ENCODE measurements at places on chromosomes 5 and 9.

DNA sequence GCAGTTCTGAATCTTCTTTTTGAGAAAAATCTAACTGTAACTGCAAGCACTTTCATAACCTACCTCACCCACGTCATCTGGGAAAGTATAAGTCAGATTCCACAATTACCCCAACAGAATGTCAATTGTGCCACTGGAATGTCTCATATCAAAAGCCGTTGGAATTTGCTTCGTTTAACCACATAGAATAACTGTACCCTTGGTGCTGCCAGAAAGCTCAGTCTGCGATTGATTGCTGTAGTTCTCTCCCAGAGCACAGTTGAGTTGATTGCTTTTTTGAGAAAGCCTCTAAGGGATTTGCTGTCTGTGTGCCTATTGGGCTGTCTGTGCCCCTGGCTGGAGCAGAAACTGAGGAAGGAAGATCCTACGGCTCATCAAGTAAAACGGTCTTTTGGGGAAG, 583.6 kb downstream of the TMEM38B start:
- DNase-seq = no peak

DNA sequence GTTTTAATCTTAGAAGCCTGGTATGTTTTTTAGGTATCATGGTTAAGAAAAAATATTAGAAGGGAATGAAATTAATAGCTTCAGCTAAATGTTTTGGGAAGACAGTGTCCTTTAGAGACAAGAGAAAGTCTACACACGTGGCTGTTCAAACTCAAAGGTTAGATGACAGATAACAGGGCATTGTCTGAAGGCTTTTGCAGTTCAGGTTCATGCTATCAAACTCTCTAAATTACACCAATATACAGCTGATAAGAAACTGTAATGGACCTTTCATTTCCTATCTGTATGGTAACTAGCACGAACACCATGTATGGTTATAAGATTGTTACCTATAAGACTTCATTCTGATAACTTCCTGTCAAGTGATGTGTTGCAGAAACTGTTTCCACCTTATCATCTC, 240.6 kb upstream of the MEF2C start:
- DNase-seq = no peak

GRCh38 chr9:122053567-122054350, 39.3 kb downstream of the TTLL11 start:
- DNase-seq = no peak

- DNase-seq = no peak
Observed at GRCh38 chr9:71781391-71781790, 13.1 kb upstream of the CEMIP2 start.

GRCh38 chr9:114684036-114684435, 2.0 kb upstream of the TEX48 start:
- DNase-seq = no peak
